ENCODE measurements at places on chromosomes 7 and 10.

- no peak for DNase-seq
Observed at GRCh38 chr10:27578316-27578715, 74.2 kb downstream of the RAB18 start.

DNA sequence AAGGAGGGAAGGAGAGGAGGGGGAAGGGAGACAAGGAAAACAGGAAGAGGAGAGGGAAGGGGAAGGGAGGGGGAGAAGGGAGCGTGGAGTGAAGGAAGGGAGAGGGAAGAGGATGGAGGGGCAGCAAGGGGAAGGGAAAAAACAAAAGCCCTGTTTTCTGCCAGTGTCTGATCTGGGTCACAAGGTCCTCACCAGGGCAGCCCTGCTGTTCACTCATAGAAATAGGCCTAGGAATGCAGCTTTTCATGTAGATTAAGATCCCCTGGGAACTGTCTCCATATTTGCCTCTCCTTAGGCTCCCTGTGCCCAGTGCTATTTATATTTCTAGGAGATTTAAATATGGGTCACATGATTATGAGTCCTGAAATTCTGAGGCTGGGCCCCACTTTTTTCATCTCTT is 790.7 kb downstream of the TNS3 start:
- no peak for DNase-seq

DNA sequence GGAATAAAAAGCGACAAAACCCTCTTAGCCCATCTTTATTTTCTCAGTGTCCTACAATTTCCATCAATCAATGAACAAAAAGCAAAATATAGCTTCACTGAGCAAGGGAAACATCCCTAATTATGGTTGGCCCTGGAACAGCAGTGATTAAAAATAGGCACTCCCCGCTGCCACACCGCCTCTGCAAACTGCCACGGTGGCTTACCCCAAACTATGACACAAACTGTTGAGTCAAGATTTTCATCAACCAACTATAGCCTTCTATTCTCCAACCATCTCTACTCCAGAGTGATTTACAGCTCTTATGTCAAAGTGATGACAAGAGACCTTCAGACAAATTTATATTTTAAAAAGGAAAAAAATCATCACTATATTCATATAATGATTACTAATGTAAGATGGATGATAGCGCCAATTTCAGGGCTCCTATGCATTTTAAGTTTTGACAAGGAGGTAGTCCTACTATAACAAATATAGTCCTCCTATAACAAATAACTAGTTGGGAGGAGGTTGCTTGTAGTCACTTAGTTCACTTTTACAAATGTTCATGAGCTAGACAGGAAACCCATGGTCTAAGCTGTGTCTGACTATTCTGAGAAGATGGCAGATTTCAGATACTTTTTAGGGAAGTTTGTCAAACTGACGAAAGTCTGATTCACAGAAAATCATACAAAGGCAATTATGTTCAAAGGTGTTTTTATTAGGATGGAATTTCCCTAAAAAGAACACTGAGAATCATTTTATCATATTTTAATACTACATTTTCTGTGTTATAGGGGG is 26.3 kb downstream of the DENND11 start:
- DNase-seq, result no peak

DNA sequence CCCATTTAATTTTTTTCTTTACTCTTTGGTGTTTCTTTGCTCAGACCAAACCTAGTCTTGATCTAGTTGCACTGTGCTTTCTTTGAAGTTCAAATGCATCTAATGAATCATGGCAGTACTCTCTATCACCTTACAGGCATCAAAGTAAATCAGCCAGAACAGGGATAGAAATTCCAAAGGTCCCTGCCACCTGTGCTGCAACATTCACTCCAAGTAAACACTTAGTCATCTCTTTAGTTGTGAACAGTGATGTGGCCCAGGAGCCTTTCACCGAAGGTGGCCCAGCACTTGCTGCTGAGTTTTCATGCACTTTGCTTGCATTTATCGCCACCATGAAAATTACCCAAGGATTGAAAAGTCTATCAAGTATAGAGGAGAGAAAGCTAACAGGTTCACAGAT is 314.1 kb upstream of the ETV1 start:
- DNase-seq, result no peak

- no peak for DNase-seq
Observed at GRCh38 chr7:121874298-121874697, 1.3 kb downstream of the PTPRZ1 start.

- no peak for DNase-seq
Observed at GRCh38 chr7:151045262-151045661, 3.1 kb upstream of the ASIC3 start.

DNA sequence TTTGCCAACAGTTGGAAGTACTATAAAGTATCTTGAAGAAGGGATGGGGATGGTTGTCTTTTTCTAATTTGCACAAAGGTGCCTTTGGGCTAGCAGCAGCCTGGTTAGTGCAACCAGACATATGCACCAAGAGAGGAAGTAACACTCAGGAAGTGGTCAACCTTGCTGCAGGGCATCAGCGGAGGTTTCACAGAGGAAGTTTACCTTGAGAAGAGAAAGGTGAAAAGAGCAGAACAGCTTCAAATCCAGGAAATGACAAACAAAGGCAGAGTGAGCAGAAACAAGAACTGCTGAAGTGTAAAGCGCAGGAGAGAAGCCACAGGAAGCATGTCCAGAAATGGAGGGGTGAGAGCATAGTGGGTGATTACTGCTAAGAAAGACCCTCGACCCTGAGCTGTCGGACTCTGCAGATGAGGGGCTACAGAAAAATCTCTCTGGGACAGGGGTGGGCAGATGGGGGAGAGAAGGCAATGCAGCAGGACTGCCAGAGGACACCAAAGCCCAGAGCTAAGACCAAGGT is 66.9 kb downstream of the STK17A start:
- DNase-seq, result no peak

DNA sequence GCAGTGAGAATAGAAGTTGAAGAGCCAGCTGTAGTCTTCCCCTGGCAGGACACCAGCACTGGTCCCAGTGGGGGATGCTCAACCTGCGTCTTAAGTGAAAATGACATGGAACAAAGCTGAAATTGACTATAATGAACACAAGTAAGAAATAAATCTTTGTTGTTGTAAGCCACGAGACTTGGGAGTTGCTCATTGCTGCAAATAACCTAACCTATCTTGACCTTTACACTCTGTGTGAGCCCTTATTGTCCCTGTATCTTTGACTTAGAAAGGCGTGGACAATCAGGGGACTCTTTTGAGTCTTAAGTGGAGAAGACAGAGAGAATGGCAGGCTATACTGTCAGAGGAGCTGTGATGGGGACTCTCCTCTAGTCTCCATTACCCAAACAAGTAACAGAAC is 16.9 kb downstream of the ZC3HAV1L start:
- no peak for DNase-seq

GRCh38 chr10:91312382-91312733 is 91.9 kb downstream of the PCGF5 start:
- no peak for DNase-seq

DNA sequence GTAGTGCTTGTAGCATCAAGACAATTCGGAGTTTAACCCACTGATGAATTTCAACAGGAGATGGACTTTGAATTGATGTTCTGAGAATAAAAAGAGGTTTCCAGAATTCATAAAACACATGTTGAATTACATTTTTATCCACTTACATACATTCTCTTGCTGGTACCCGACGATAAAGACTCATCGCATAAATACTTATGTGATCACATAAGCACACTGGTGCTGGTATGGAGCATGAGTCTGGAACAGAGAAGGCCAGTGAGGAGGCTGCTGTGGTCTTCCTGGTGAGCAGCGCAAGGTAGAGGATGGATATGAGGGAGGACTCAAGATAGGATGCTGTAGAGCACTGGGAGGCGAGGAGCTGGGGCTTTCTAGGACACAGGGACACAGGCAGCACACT is 109.0 kb downstream of the RNF216 start:
- no peak for DNase-seq

- DNase-seq, result no peak
Observed at GRCh38 chr10:121771966-121772365, 155.9 kb downstream of the ATE1 start.

- DNase-seq, result no peak
Observed at GRCh38 chr10:86914734-86915133, 42.7 kb downstream of the MMRN2 start.

- no peak for DNase-seq
Observed at GRCh38 chr7:91005841-91006240, 258.4 kb upstream of the FZD1 start.

DNA sequence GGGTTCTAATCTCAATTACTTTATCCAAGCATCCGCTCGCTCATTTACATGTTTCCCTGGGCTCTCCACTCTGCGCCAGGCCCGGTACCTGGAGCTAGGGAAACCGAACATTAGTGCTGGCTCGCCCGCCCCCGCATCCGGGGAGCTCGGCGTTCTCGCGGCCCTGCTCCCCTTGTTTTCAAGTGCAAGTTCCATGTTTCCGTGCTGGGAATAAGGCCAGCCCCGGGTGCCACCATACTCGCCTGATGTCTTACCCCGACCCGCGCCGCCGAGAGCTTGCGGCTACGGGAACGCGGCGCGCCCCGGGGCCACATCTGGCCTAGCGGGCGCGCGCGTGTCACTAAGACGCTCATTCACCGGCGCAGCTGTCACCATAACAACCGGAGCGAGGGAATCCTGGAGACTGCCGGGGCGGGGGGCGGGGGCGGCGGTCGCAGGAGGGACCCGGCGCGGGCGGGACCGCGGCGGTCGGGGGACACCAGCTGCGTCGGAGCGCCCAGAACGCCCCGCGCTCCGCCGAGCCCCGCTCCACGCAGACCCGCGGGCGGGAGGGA is at the start of gene NEURL1:
Gene NEURL1, plus strand, starts transcription at position 344 of the 554 bp plus-strand sequence. CDS start 683 bp downstream, outside the sequence.
- DNase-seq, result peak; percentile 12

GRCh38 chr7:158484801-158485531 is 102.7 kb downstream of the PTPRN2 start:
- DNase-seq, result no peak

DNA sequence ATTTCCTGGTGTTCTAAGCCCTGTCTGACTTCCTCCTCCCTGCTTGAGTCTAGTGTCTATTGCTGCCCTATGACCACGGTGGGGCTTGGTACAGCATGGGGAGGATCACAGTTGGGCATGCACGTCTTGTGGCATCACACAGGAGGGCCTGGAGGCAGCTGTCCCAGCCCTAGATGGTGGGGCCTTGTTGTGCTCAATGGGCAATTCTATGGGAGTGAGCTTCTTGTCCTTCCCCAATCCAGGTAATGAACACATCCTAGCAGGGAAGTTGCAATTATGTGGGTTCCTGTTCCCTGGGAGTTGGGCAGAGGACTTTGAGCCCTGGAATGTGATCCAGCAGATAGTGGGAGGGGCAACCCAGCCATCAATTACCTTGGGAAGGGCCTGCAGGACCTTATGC is 10.8 kb upstream of the FAM3C start:
- no peak for DNase-seq

DNA sequence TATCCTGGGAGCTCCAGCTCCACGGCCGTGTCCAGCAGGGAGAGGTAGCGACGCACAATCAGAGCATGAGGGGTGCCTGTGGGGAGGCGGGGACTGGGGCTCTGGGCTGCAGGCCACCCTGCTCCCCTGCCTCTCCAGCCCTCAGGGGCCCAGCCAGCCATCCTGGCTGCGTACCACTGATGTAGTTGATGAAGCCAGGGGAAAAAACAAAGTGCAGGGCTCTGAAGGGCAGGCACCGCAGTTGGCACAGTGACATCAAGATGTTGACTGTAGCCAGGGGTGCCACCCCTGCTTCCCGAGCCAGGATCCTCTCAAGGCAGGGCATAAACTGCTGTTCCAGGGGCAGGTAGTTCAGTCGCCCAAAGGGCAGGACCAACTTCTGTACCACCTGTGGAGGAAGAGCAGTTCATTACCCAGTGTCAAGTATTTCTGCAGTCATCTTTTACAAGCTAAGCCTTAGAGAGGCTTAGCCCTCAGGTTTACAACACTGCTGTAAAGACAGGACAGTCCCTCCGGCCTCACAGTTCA is 2.8 kb downstream of the FASTK start:
- DNase-seq, result no peak

DNA sequence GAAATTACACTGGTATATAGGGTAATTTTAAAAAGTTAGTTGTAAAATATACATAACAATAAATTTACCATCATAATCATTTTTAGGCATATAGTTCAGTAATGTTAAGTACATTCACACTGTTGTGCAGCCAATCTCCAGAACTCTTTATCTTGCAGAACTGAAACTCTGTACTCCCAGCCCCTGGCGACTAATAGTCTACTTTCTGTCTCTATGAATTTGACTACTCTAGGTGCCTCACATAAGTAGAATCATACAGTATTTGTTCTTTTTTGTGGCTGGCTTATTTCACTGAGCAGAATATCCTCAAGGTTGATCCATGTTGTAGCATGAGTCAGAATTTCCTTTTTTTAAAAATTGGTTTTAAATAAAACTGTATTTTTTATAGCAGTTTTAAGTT is 41.4 kb downstream of the NRF1 start:
- DNase-seq, result no peak

- no peak for DNase-seq
Observed at GRCh38 chr7:24741679-24742505, 15.4 kb downstream of the GSDME start.

DNA sequence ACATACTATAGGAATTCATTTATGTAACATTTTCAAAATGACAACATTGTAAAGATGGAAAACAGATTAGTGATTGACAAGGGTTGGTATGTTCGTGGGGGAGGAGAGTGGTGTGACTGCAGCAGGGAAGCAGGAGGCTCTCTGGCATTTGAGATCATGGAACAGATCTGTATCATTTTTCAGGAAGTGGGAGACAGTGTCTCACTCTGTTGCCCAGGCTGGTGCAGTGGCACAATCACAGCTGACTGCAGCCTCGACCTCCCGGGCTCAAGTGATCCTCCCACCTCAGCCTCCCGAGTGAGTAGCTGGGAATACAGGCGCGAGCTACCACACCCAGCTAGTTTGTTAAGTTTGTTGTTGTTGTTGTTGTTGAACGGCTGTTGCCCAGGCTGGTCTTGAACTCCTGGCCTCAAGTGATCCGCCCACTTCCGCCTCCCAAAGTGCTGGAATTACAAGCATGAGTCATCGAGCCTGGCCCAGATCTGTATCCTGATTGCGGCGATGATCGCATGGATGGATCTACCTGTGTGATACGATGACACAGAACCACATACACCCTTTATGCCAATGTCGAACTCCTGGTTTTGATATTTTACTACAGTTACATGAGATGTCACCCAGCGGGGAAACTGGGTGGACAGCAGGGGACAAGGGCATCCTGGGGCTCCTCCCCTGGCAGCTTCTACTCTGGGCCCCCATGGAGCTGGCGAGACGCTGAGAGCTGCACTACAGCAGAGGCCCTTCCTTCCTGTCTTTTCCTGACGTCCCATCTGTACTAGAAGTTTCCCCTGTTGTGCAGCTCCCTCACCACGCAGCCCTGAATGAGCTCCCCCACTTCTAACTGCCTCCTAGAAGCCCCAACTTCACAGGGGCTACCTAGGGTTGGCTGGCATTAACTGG is 12.3 kb upstream of the CYTH3 start:
- no peak for DNase-seq

- DNase-seq, result no peak
Observed at GRCh38 chr7:66529883-66530610, 98.6 kb upstream of the KCTD7 start.

GRCh38 chr10:99540657-99541531 is 8.2 kb downstream of the NKX2-3 start:
- no peak for DNase-seq

- no peak for DNase-seq
Observed at GRCh38 chr10:110664483-110665420, 20.6 kb downstream of the RBM20 start.

GRCh38 chr7:326809-327232 is 36.9 kb downstream of the FOXL3 start:
- DNase-seq, result no peak

GRCh38 chr10:103819493-103819892 is 35.9 kb downstream of the SH3PXD2A start:
- DNase-seq, result no peak

Data from stimulated activated CD4-positive, alpha-beta T cell treated with anti-CD3 and anti-CD28 coated beads, Interleukin-12 subunit alpha, Interleukin-12 subunit beta, amount 100 ng/mL, for 4 hours (primary cell).